GDM1 (cell line): ENCODE measurements at places on chromosomes 7 and 10.

- DNase-seq: no peak
Measured at GRCh38 chr7:29488977-29489376, 74.7 kb upstream of the PRR15 start.

DNA sequence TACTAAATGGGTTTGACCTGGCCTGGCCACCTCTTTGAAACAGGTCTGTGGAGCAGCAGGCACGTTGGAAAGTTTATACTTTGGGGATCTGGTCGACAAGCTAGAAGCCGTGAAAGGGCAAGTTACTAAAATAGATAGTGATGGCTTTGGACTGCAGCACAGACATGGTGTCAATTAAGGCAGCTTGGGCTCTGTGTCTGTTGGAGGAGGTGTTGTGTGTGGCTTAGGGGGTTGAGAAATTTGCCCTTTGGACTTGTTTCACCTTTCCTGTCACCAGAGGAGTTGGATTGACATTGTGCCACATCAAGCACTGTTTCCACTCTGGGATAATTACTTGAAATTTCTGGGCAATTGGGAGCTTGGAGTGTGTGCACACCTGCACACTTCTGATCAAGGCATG is 251.8 kb upstream of the MKI67 start:
- no peak for DNase-seq

- DNase-seq: no peak
Measured at GRCh38 chr10:1782841-1783240, 45.5 kb upstream of the ADARB2 start.

DNA sequence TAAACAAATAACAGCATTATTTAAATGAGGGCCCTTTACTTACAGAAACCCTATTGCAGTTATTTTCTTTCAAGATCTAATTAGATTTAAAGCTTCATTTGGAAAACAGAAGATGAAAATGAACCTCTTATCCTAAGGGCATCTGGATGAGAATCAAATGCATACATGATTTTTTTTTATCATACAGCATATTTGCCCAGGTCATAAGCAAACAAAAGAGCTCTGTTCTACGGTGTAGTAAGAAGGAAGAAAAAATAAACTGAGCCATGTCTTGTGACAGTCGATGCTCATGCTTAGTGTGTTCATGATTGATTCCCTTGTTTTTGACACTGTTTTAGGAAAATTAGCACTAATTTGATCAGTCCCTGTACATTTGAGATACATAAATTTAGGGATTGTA is 202.6 kb upstream of the RNF32 start:
- no peak for DNase-seq

- no peak for DNase-seq
Measured at GRCh38 chr7:41760293-41760692, 57.4 kb upstream of the INHBA start.

DNA sequence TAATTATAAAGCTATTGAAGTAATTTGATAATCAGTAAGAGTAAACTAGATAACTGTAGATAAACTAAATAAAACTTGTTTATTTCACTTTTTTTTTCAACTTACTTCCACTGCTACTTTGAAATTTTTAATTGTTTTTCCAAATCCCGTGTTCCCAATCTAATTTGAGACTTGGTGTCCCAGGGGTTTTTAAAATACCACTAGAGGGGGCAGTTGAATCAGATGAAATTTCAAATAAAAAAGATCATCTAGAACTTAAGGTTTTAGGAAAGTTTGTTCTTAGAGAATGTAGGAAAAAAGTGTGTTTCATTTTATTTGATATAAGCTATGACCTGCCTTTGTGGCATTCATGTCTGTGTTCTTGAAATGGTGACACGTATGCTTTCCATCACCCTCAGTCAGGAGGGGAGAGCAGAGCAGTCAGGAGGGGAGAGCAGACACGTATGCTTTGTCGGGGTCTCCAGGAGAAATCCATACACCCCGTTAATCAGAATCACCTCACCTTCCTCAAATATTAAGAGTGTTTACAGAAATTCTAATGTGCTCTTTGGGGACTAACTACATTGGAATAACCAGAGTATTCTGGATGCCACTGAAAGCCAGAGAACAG is 49.9 kb downstream of the C10orf67 start:
- DNase-seq: no peak

- DNase-seq: no peak
Measured at GRCh38 chr10:67924136-67924535, 39.7 kb downstream of the SIRT1 start.

- no peak for DNase-seq
Measured at GRCh38 chr7:98852826-98853225, 17.0 kb downstream of the TMEM130 start.

DNA sequence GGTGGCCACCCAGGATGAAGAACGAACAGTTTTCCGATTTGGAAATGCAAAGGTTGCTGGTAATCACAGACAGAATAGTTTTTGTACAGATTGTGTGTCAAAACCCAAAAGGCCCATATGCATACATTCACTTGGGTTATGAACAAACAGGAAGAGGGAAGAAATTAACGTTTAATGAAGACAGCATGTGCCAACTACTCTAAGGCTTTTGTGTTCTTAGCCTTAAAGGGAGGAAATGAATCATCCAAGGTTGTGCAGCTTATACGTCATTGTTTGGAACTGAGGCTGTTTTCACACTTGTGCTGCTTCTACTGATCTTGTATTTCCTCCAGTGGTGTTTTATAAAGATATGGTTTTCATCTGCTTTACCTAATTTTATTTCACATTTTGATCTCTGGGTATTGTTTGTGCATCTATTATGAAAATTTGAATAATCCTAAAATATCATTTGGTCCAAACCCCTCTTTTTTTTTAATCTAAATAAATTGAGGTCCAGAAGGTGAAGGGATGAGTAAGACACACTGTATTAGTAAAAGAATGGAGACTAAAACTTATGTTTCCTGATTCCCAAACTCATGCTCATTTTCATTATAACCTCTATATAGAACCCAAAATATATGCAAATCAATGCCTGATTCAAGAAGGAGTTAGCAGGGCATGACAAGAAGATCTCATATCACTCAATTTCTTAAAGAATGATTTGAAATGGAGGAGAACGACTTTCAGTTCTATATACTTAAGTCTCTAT is 373.1 kb downstream of the THSD7A start:
- no peak for DNase-seq

GRCh38 chr7:110407706-110408105 is 683.2 kb upstream of the LRRN3 start:
- DNase-seq: no peak

- no peak for DNase-seq
Measured at GRCh38 chr10:1348773-1349050, 292.5 kb downstream of the WDR37 start.

- no peak for DNase-seq
Measured at GRCh38 chr10:60267802-60268201, 121.9 kb downstream of the ANK3 start.
